ENCODE measurements at places on chromosomes 5 and 9.

DNA sequence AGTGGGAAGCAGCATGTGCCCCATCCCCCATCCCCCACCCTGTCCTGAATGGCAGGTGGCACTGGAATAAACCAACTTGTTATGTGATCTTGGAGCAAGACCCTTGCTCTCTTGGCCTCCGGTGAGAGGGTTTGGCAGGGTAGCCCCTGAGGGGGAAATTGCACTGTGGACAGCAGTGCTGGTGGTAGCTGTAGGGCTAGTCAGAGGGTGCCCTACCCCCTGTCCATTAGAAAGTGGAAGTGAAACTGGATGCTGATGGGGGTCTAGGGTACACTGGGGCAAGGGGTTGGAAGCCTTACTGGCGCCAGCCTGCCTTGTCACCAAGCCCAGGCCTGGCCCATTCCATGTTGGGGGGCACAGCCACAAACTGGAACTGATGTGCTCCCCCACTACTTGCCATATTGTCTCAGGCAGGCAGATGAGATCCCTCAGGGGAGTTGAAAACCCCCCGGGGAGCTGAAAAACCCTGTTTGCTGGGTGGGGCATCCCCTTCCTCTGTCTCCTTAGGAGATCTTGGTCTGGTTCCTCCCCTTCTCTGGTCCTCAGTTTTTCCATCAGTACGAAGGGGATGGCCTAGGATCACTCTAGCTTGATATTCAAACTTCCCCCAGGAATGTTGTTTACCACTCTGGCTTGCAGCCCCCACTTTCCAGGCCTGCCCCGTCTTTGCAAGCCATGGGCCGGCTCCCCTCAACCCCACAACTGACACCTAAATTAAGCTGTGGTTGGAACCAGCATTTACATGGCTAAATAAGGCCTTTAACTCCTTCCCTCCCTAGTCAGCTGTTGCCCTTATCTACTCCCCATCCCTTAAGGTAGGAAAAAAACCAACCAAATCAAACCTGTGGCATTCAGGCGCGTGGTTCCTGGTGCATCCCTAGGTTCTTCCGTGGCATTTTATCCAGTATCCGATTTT lies 14.4 kb upstream of the SYNPO start:
- DNase-seq: no peak

GRCh38 chr9:124347968-124348358 lies 67.3 kb downstream of the PSMB7 start:
- no peak for DNase-seq

DNA sequence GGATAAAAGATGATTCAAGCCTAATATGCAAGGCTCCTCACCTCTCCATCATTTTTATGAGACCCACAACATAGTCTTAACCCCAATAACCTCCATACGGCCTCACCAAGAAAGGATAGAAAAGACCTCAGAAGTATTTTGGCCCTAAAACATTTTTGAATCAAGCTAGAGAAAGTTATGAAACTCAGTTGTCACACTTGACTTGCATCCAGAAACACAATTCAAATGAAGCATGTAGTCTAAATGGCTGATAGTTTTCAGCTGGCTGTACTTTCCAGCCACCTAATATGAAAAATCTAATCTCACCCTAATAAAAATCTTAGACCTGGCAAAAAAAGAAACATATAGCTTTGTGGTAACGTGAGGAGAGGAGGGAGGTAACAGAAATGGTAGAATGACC lies 116.1 kb downstream of the ARL15 start:
- DNase-seq: peak; percentile 20

DNA sequence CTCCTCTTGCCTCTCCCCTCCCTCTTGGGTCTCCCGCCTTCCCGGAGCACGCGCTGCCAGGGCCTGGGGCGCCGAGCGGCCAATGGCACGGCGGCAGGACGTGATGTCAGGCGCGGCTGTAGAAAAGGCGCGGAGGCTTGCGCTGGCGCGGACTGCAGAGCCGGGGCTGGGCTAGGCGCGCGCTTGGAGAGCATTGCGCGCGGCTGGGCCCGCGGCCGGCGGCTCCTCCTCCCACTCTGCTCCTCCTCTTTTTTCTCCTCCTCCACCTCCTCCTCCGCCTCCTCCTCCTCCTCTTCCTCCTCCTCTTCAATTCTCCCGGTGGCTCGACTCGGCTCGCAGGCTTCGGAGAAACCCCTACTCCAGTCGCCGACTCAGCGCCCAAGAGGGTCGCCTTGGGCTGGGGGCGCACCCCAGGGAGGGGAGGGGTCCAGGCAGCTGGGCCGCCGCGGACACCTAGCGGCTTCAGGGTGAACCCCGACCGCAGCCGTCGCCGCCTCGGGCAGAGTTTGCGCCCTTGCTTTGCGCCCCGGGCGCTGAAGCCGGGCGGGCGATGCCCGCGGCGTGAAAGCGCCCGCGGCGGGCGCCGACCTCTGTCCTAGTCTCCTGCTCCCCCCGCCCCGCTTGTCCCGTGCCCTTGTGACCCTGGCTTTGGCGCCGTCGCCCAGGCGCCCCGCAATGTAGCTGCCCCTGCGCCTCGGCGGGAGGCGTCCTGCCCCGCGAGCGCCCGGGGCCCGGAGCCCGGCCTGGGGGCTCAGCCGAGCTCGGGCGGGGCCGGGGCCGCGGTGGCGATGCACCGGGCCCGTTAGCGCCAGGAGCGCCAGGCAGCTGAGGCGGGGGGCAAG lies at the start of gene LHX2:
TSS of gene LHX2 (plus strand) at position 309 of the 842 bp plus-strand sequence. CDS start 581 bp downstream, outside the sequence.
- DNase-seq: peak; percentile 11

DNA sequence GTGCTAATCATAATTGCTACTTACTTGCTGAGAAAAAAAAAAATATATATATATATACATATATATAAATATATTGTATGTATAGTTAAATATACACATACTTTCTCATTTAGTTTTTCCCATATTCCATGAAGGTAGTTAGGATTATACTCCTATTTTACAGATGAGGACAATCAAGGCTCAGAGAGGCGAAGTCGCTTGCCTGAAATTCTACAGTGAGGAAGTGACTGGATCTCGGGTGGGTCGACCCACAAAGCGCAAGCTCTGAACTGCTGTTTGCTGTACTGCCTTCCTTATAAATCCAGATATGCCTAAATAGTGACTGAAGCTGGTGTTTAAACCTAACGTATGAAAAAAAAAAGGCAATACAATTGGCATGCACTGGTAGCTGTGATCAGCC lies 148.3 kb upstream of the TBC1D2 start:
- DNase-seq: no peak

GRCh38 chr5:139709582-139710318 lies 61.6 kb downstream of the CXXC5 start:
- no peak for DNase-seq

- DNase-seq: no peak
These were observed 111.6 kb downstream of the ARHGAP26 start for GRCh38 chr5:142881784-142882126.

- no peak for DNase-seq
These were observed 71.0 kb upstream of the MOCS2 start for GRCh38 chr5:53180538-53180937.

DNA sequence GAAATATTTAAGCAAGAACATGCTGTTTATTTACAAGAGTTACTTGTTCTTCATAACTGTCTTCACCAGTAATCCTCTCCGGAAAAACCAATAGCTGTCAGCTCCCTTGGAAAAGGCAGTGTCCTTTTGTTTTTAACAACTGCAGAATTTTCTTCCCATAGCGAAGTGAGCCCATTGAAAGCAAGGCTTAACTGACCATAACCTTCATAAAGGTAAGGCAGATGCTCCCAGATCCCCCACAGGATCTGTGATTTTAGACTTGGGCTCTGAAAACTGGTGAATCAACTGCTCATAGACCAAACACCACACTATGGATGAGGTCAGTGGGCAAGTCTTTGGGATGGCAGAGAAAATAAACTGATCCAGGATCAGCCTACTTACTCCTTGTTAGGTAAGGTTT lies 155.0 kb downstream of the GLIS3 start:
- no peak for DNase-seq
